ENCODE measurements at places on chromosomes 2 and 18.
A peak's percentile ranks its signal among the peaks of the same experiment; 100 is the strongest.

DNA sequence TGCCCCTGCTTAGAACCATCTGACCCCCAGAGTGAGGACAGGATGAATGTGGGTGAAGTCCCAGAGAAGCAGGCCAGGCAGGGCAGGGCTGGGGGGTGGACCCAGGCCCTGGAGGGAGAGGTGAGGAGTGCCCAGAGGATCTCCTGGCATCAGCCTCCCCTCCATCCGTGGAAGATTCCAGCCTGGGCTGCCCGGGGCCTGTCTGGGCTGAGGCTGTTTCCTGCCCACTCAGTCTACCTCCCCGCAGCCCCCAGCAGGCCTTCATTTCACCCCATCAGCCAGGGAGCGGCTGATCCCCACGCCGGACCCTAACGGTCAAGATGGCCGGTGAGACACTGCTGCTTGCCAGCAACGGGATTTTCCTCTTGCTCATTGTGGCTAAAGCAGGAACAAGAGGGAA lies 35.3 kb upstream of the OTOF start:
- no peak for DNase-seq

- DNase-seq: no peak
Measured at GRCh38 chr2:17068021-17068420, 402.4 kb upstream of the CYRIA start.

- no peak for DNase-seq
Measured at GRCh38 chr2:149622343-149622742, 34.8 kb upstream of the MMADHC start.

DNA sequence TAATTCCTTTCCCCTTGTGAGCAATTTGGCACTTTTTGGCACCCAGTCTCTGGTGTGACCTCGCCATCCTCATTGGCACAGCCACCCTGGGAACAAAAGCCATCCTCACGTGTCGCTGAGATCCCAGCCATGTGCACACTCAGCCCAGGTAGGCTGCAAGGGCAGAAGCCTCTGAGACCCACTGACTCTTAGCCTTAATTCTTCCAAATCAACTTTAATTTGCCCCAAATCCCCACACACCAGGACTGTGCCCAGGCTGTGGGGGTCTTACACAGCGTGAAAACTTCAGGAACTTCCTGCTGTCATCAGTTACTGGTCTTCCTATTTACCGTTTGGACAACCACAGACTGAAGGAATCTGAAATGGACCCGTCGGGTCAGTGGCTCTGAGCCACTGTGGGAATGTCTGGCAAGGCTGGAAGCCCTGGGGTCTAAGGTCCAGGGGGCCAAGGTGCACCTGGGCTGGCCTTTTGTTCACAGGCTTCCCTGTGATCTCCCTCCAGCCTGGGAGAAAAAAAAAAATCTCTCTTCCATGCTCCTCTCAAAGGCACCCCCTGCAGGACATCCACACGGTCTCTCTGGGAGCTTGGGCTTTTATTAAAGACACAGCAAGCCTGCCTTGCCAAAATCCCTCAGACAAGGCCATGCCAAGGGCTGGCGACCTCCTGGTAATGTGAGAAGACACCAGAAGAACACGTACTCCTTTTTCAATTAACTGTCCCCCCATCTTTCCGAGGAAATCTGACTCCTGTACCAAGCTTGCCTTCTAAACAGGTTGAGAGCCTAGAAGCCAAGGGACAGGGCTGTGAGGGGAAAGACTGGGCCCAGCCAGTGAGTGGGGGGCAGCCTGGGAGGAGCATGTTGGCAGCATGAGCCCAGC lies 42.1 kb upstream of the LAPTM4A start:
- peak; percentile 92 for DNase-seq

GRCh38 chr2:231597014-231597611 lies 4.4 kb downstream of the TEX44 start:
- DNase-seq: no peak

DNA sequence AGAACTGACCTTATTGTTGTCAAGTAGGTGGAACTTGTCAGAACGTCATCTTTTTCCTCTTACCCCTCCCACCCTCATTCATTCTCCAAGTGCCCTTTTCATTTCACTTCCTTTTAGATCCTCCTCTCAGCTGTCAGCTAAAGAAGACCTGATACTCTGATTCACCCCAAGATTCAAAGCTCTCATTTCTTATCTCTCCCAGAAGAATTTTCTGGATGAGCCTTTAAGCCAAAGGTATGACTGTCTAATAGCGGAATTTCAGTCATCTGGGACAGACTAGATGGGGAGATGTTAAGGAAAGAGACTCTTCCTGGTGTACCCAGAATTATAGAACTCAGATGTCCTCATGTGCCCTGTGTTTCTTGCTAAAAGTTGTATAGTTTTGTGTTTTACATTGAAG lies 53.9 kb downstream of the TCF7L1 start:
- DNase-seq: no peak

DNA sequence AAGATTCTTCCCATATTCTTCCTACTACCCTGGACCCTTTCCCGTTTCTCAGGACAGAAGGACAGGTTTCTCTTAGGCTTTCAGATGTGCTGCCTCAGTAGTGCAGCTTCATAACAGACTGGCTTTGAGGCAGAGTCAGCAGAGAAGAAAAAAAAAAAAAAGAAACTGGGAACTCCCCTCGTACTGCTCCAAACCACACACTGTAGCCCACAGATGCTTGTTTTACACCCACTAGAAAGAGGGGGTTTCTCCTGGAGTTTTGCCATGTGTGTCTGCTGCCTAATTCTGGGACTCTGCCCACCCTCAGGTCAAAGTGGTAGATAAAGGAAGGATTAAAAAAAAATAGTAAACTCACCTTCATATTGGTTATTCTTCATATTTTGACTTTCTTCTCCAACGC lies 95.9 kb downstream of the NCOA1 start:
- DNase-seq: no peak

DNA sequence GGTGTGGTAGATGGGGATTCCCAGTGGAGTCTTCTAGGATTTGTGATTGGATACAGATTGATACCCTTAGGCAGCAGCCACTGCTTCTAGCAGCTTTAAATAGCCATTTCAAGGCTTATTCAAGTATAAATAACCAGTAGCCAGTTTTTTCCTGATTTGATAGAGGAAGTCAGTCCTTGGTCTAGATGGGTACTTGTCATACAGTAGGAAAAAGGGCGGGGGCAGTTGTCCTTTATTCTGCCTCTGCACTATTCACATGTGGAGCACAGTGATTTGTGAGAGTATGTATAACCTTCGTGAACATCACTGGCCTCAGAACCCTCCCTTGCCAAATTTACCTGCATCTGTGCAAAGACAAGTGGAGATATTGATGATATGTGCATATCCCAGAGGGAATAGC lies 6.8 kb downstream of the PPP1CB start:
- DNase-seq: no peak

DNA sequence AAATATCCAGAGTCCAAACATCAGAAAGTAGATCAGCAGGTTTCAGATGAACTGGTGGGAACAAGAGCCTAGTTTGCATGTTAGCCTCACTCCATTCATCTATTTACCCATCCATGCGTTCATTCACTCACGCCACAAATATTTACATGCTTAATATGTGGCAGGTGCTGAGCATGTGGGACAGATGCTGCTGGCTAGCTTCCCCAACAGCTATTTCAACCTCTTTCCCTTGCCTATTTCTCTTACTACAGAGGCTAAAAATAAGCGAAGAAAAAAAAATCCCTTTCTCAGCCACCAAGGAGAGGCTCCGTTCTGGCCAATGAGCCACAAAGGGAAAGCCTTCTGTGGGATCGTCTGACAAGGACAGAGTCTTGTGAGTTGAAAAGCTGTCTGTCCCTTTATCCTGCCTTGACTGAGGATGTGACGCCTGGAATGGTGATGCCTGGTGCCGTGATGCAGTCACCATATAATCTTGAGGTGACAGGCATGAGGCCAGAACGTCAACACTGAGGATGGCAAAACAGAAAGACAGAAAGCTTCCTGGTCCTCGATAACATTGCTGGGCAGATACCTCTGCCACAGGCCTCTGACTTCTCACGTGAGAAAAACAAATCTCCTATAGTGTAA lies 78.2 kb downstream of the KCTD1 start:
- no peak for DNase-seq

- no peak for DNase-seq
Measured at GRCh38 chr2:275466-275865, 10.7 kb downstream of the ACP1 start.

DNA sequence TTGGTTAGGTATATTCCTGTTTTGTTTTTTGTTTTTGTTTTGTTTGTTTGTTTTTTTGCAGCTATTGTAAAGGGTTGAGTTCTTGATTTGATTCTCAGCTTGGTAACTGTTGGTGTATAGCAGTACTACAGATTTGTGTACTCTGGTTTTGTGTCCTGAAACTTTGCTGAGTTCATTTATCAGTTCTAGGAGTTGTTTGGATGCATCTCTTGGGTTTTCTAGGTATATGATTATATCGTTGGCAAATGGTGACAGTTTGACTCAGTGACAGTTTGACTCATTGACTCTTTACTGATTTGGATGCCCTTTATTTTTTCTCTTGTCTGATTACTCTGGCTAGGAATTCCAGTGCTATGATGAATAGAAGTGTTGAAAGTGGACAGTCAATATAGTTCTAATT lies 53.7 kb downstream of the APLF start:
- DNase-seq: no peak

DNA sequence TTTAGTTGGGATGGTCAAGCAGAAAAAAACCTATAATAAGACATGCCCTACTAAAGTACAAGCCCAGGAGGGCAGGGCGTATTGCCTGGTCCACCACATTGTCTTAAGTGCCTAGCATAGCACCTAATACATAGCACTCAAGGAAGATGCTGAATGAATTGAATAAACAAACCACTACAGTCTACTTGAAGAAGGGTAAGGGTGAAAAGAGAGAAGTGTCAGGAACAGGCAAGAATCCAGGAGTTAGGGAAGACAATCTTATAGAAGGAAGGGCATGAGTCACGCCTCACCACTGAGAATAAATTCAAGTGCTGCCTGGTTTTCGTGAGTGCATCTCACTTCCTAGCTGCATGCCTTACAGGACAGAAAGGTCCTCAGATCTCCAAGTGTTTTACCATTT lies 13.9 kb downstream of the SLC19A3 start:
- no peak for DNase-seq

- no peak for DNase-seq
Measured at GRCh38 chr18:2958819-2959298, 54.1 kb downstream of the LPIN2 start.

- DNase-seq: no peak
Measured at GRCh38 chr18:52341103-52341432, 1.1 kb downstream of the DCC start.

DNA sequence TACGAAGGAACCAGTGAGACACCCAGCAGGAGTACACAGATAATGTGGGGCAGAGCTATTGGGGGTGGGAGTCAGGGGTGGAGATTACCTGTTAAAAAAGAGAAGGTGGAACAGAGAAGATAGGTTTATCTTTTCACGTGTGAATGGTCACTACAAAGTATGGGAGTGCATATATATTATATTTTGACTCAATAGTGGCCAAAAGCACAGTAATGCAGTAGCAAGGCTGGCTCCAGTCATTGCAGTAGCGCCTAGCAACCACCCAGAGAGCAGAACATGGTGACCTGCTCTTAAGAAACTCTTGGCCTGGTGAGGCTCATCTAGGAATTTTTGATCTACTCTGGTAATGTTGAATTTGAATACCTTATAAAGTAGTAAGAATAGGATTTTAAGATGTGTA lies 1.0 kb downstream of the IMPACT start:
- DNase-seq: peak; percentile 7

Measured in HuH-7 (cell line).